ENCODE measurements at places on chromosomes 13 and 19.

DNA sequence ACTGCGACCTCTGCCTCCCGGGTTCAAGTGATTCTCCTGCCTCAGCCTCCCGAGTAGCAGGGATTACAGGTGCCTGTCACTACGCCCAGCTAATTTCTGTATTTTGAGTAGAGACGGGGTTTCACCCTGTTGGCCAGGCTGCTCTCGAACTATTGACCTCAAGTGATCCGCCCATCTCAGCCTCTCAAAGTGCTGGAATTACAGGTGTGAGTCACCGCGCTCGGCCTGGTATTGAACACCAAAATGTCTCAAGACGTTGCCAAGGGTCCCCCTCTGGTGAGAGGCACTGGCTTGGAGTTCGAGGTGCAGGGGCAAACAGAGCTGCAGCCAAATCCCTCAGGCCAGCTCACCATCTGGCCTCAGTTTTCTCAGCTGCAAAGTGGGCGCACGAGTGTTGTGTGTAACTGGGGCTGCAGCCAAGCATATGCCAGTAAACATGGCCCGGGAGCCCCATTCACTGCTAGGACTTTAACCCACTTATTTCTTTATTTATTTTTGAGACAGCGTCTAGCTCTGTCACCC lies 8.0 kb downstream of the TJP3 start:
- peaks cover 12% of the 10 kb centered on the region for H3K27me3 ChIP-seq
- no peak overlapping the region for H3K4me3 ChIP-seq
- H3K36me3 ChIP-seq = no peaks in the 10 kb centered on the region
- H3K4me1 ChIP-seq = no peaks in the 10 kb centered on the region
- H3K27ac ChIP-seq = no peak overlapping the region

DNA sequence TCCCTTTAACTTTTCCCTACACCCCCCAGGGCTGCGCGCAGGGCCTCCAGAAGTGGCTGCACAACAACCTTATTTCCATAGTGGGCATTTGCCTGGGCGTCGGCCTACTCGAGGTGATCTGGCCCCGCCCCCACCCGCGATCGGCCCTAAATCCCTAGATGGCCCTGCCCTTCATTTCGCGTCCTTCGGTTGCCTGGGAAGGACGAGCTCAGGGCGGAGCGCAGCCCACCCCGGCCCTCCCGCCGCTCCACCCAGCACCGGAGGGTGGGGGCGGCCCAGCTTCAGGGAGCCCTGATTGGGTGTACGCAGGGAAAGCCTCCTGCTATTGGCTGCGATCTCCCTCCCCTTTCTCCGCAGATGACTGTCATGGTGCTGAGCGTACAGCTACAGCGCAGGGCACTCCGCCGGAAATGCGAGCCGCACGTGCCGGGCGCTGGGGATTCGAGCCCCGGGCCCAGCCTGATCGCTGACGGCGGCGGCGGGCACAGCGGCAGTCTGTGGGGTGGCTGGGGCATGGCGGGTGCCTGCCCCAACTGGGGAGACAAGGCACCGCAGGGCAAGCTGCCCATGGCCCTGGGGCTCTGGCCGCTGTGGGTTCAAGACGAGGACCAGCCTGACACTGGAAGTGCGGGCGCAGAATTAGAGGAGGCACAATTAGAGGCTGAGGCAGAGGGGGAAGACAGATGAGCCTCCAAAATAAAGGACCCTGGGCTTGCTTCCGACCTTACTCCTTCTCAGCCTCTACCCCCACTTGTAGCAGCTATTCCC lies 4.3 kb downstream of the CD37 start:
- H3K27ac ChIP-seq = peak overlapping the region; percentile 93
- H3K27me3 ChIP-seq = no peaks in the 10 kb centered on the region
- H3K36me3 ChIP-seq = no peaks in the 10 kb centered on the region
- H3K4me3 ChIP-seq = peak overlapping the region; percentile 56
- H3K4me1 ChIP-seq = peaks cover 6% of the 10 kb centered on the region
- peak; percentile 83 for DNase-seq

DNA sequence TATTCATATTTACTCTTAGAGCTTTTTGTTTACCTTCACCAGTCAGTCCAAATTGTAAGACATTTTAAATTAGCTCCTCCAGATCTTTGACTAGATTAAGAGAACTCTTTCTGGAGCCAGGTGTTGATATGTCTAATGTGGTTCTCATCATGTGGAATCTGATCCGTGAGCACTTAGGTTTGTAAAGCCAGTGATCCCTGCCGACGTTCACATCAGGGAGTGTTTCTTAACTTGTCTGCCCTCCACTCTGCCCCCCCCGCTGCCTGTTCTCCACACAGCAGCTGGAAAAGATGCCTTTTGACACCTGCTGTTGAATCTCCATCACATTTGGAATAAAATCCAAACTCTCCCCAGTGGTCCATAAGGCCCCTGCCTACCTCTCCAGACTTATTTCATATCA lies 17.7 kb downstream of the METTL21C start:
- no peak for DNase-seq
- no peak overlapping the region for H3K4me3 ChIP-seq
- H3K36me3 ChIP-seq = peaks cover 7% of the 10 kb centered on the region

DNA sequence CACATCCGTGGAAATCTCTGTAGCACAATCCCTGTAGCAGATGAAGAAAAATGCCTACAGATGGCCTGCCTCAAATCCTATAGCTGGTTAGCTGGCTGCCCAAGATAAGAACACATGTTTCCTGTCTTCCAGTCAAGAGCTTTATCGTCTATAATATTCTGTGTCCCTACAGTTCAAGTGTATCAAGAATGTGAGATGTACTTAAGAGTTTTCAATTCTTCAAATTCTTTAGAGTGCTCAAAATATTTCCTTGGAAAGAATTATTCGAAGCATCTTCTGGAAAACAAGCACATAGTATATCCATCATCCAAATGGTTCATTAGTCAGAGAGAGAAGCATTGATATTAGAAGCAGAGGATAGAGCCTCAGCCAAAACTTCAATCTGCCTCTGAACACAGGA lies 239.8 kb downstream of the COG6 start:
- no peak overlapping the region for H3K27ac ChIP-seq
- H3K36me3 ChIP-seq = no peaks in the 10 kb centered on the region
- no peaks in the 10 kb centered on the region for H3K4me1 ChIP-seq
- H3K4me3 ChIP-seq = no peak overlapping the region
- H3K27me3 ChIP-seq = no peaks in the 10 kb centered on the region
- no peak for DNase-seq

- peak within 1 kb of the TSS; percentile 27 for H3K4me3 ChIP-seq
- H3K27ac ChIP-seq = peak within 1 kb of the TSS; percentile 94
- H3K4me1 ChIP-seq = no peaks in the 10 kb centered on the region
- no peaks in the 10 kb centered on the region for H3K27me3 ChIP-seq
- H3K36me3 ChIP-seq = no peaks in the 10 kb centered on the region
- DNase-seq = no peak
These were observed at the start of gene BRSK1 for GRCh38 chr19:55283548-55284377. Gene BRSK1 (plus strand): TSS chr19:55283997. CDS start chr19:55284443, 446 bp downstream.

GRCh38 chr19:13963603-13964105 lies 11.3 kb downstream of the DCAF15 start:
- H3K4me1 ChIP-seq = no peaks in the 10 kb centered on the region
- H3K27ac ChIP-seq = no peak overlapping the region
- no peak overlapping the region for H3K4me3 ChIP-seq
- no peaks in the 10 kb centered on the region for H3K27me3 ChIP-seq
- no peak for DNase-seq
- peaks cover 5% of the 10 kb centered on the region for H3K36me3 ChIP-seq

DNA sequence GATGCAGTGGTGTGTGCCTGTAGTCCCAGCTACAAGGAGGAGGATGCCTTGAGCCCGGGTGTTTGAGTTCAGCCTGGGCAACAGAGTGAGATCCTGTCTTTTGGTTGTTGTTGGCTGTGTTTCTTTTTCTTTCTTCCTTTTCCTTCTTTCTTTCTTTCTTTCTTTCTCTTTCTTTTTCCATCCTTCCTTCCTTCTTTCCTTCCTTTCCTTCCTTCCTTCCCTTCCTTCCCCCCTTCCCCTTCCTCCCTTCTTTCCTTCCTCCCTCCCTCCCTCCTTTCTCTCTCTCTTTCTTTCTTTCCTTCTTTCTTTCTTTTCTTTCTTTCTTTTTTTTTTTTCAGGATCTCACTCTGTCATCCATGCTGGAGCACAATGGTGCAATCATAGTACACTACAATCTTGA lies 46.5 kb upstream of the SIN3B start:
- H3K36me3 ChIP-seq = no peaks in the 10 kb centered on the region
- DNase-seq = no peak
- H3K4me1 ChIP-seq = no peaks in the 10 kb centered on the region
- H3K4me3 ChIP-seq = no peak overlapping the region

- H3K27ac ChIP-seq = no peak overlapping the region
- no peak overlapping the region for H3K4me3 ChIP-seq
- no peak for DNase-seq
- no peaks in the 10 kb centered on the region for H3K36me3 ChIP-seq
These were observed 248.3 kb downstream of the DLEU7 start for GRCh38 chr13:50595196-50595595.

DNA sequence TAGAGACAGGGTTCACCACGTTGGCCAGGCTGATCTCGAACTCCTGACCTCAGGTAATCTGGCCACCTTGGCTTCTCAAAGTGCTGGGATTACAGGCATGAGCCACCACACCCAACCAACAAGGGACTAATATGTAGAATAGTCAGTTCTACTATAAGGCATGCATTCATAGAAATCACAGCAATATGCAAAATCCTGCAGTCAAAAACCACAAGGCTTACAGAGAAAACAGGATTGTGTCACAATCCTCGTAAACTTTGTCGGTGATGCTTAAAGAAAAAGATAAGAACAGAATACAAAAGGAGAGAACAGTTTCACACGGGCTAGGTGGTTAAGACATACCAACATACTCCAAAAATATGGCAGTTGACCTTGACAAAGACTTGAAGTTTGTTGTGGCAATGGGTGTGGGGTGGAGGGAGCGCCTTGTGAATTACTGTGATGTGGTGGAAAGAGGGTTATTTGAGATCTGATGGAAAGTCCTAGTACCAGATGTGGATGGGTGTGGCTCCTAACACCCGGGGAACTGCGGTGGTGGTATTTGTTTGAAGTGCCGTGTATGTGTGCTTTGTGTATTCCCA lies 12.4 kb downstream of the NOSIP start:
- H3K27me3 ChIP-seq = no peaks in the 10 kb centered on the region
- H3K27ac ChIP-seq = no peak overlapping the region
- no peak for DNase-seq
- H3K36me3 ChIP-seq = no peaks in the 10 kb centered on the region
- no peak overlapping the region for H3K4me3 ChIP-seq

DNA sequence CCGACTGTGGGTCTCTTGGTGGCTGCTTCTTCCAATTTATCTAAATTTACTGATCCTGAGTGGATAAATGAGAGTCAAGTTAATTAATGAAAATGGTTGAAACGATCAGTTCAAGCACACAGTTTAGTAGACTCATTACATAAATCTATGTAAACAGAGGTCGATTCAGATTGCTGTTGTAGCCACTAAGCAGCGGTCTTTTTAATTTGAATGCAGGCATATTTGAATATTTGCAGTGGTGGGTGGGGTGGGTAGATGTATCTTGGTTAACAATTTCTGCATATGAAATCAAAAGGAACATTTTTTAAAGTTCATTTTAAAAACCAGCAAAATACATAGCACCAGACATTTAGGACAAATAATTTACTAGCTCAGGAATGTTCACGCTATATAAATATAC lies 325.9 kb downstream of the KLF12 start:
- H3K36me3 ChIP-seq = no peaks in the 10 kb centered on the region
- no peaks in the 10 kb centered on the region for H3K27me3 ChIP-seq
- DNase-seq = no peak
- H3K4me1 ChIP-seq = no peaks in the 10 kb centered on the region
- no peak overlapping the region for H3K27ac ChIP-seq

- no peak overlapping the region for H3K4me3 ChIP-seq
- no peaks in the 10 kb centered on the region for H3K4me1 ChIP-seq
- no peak overlapping the region for H3K27ac ChIP-seq
- DNase-seq = no peak
- H3K36me3 ChIP-seq = no peaks in the 10 kb centered on the region
These were observed 33.2 kb upstream of the STARD13 start for GRCh38 chr13:33318744-33319143.

DNA sequence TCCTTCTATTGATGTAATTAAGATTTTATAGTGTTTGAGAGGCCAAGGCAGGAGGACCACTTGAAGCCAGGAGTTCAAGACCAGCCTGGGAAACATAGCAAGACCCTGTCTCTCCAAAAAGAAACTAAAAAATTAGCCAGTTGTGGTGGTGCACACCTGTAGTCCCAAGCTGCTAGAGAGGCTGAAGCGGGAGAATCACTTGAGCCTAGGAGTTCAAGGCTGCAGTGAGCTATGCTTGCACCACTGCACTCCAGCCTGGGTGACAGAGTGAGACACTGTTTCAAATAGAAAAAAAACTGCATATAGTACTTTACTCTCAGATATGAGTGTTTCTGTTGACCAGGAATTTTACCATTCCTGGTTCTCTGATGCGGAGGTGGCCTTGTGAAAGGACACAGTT lies 48.9 kb downstream of the CDADC1 start:
- H3K4me1 ChIP-seq = peaks cover 11% of the 10 kb centered on the region
- no peak overlapping the region for H3K27ac ChIP-seq
- DNase-seq = no peak
- H3K36me3 ChIP-seq = no peaks in the 10 kb centered on the region

DNA sequence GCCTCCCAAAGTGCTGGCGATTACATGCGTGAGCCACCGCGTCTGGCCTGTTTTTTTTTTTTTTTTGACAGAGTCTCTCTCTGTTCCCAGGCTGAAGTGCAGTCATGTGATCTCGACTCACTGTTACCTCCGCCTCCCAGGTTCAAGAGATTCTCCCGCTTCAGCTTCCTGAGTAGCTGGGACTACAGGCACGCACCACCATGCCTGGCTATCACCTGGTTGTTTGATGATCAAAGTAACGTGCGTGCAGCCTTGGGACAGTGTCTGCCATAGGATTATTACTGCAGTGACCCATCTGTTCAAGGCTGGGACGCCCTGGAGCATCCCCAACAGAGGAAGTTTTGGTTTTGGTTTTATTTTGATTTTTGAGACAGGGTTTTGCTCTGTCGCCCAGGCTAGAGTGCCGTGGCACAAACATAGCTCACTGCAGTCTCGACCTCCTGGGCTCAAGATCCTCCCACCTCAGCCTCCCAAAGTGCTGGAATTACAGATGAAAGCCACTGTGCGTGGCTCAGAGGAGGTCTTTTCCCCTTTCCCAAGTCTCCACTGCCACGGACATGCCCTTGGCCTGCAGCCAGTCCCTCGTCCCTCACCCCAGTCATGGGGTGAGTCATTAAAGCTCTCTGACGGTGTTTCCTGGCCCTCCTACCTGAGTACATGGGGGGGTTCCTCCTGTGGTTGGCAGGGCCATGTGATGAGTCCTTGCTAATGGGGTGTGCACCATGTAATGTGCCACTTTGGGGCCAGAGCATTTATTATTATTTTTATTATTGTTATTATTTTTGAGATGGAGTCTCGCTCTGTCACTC lies 65.6 kb downstream of the IER2 start:
- no peaks in the 10 kb centered on the region for H3K4me1 ChIP-seq
- H3K36me3 ChIP-seq = no peaks in the 10 kb centered on the region
- DNase-seq = no peak

DNA sequence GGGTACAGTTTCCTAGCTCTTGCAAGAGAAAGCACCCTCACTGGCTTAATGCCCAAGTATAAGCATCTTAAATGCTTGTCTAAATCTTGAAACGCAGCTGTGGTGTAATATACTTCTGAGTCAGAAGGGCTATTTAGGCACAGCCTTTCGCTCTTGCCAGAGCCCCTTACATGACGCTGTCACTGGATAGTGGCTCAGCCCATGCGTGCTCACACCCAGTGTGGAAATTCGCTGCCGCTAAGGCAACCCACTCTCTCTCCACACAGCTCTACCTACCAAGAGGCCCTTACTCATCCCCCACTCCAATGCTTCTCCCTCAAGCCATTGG lies 24.0 kb downstream of the UQCRFS1 start:
- no peak overlapping the region for H3K4me3 ChIP-seq
- H3K4me1 ChIP-seq = no peaks in the 10 kb centered on the region
- H3K27ac ChIP-seq = no peak overlapping the region
- no peak for DNase-seq

Data from breast epithelium (tissue), 4 donors.